ENCODE measurements at places on chromosomes 1 and 21.

DNA sequence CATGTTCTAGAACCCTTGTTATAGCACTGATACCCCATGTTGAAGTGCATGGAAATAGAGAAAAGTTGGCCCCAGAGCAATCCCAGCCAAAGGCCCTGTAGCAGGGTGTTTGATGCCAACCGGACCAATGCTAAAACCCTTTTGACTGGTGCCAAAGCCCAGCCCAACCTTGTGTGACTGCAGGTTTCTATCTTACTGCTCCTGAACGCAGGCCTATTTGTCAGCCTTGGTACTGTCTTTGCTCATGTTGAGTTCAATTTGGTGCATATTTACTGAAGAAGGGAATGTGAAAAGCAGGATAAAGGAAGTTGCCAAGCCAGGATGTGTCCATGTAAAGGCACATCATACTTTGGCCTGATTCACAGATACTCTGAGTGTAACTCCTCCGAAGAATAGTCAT, 51.7 kb upstream of the NFASC start:
- no peak for DNase-seq

DNA sequence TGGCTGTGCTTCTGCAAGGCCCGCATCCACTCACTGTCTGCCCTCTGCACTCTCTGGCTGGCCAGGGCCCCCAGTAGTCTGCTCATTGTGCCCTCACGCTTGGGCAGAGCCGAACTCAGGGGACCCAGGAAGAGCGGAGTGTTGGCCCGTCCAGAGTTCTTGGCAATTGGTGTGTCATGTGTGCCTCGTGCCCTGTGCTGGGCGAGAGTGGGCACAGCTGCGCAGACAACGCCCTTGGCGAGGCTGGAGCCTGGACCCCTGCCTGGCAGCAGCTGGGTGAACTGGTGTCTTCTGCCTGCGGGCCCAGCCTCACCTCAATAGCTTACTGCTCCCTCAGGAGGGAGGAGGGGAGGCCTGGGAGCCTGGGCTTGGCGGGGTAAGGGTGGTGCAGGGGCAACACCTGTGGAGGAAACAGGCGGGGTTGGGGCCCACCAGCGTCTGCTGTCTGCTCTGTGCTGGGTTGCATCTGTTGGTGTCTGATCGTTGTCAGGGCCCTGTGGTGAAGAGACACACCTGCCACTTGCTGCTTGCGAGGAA, 2.1 kb downstream of the GUK1 start:
- no peak for DNase-seq

DNA sequence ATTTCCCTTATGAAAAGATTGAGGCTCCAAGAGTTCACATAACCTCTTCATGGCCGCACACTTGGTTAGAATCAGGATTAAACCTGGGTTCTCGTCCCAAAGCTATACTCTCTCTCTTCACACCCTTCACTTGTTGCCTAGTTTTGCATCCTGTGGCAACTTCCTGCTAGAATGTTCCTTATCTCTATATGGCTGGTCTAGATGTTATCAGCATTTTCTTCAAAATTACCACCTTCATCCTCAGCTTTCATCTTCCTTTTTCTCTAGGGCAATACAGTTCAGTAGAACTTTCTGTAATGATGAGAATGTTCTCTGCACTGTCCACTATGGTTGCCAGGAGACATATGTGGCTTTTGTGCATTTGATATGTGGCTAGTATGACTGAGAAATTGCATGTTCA, 31.1 kb upstream of the BCAR3 start:
- DNase-seq = no peak

DNA sequence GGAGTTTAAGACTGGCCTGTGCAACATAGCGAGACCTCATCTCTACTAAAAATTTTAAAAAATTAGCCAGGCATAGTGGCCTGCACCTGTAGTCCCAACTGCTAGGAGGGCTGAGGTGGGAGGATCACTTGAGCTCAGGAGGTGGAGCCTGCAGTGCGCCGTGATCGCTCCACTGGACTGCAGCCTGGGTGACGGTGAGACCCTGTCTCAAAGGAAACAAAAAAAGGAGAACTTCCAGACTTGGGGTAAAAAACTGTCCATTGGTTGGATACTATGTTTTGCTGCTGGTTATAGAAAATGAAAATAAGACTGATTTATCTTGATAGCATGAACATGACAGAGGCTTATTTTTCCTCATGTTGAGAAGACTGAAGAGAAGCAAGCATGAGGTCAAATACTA, 79.4 kb downstream of the WDR4 start:
- DNase-seq = no peak

- DNase-seq = no peak
Measured at GRCh38 chr1:85654066-85654782, 54.0 kb downstream of the ZNHIT6 start.

DNA sequence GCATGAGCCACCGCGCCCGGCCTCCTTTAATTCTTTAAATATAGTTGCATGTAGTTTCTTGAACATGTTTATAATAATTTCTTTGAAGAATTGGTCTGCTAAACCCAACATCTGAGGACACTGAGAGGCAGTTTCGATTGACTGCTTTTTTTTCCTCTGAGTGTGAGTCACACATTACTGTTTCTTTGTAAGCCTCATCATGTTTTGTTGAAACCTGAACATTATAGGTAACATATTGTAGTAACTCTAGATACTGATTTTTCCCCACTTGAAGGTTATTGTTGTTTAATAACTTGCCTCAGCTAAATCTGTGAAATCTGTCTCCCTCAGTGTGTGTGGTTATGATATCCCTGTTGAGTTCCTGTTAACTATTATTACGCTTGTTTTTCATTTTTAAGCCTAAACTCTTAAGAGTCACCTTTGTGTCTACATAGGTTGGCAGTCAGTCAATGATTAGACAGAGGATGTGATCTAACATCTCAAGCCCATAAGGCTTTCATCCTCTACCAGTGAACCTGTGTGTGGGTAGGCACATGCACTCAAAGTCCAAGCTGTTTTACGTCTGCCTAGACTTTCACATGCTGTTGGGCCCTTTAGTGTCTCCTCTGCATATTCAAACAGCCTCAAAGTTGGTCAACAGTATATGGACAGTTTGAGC, 155.5 kb downstream of the KCNH1 start:
- no peak for DNase-seq

- no peak for DNase-seq
Measured at GRCh38 chr1:213984387-213985208, 3.2 kb upstream of the PROX1 start.

GRCh38 chr1:6454856-6455751, 10.9 kb downstream of the TNFRSF25 start:
- no peak for DNase-seq

DNA sequence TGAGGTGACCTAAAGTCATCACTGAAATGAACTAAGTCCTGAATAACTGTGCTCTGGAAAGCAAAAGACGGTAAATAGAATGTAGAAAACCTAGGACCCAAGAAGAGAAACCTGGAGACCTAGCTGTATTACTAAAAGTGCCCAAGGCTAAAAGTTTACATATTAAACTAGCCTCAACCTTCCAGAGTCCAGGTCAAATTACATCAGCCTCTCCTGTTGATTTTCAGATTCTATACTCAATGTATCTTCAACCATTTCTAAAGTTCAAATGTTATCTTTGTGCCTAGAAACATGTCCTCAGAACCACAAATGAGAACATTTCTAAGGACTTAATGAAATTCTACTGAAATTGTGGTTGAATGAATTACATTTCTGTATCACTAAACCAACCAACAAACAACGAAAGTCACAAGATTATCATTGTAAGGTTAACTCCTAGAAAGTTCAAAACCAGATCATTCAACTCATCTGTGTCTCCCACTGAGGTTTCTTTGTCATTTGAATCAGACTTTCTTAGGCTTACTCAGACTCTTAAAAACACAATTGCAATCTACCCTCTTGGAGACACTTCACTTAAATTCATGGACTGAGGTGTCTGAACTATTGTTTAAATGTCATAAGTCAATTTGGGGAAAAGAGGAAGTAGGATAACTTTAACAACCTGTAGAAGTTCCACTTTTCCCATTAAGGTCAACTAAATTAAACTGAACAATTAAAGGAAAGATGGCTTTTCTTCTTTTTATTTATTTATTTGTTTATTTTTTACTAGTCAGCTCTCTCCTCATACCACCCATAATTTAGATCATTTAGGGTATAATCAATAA, 207.7 kb downstream of the BARHL2 start:
- no peak for DNase-seq

- no peak for DNase-seq
Measured at GRCh38 chr1:169933984-169934725, 40.5 kb upstream of the SCYL3 start.

DNA sequence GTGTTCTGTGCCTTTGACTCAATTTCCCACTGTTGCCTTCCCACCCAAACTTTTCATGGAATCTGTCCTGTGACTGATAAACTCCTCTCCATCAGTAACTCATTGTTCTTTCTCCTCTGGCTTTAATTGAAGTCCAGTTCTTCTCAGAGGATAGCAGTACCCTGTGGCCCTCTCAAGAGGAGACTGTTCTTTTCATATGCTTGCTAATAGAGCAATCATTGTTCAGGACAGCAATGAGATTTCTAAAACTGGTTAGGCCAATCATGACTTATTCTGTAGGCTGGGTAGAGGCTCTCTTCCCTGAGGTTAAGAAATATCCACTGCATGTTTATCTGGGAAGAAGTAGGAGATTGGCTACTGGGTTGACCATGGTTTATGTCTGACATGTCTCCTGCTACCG, 98.8 kb downstream of the CHD1L start:
- DNase-seq = no peak

DNA sequence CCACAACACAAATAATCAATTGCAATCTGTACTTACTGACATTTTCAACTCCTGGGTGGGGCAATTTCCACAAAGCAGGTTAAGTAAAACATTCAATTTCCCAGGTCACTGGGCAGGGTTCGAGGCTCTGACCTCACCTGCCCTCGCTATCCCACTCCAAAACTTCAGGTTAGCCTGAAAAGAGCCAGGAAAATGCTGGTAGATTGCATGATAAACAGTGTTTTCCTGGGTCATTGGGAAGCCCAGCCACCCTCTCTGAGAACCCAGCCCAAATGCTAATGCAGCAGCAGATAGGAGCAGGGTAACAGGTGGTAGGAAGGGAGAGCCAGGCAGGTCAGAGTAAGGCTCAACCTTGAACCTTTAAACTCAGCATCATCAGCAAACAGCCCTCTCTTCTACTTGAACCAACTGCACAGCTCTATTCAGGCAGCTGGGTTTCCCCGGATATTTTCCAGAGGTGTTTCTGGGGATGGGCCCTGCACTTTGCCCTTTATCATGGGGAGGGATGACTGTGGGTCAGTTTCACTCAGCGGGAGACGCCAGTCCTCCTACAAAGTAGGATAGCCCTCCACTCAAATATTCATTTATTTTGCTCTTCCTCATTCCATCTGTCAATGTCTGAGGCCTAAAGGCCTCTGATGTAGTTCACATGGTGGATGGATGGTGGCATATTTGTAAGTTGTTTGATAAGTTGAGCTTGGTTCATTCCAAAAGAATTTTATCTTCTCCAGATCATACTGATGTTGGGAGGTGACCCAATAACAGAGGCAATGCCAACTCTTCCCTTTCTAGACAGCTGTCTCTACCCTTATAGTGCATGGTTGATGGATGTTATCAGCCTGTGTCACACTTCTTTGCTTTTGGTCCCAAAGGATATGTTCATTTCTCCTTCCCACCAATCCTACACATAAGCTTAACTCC, 65.7 kb downstream of the DUSP10 start:
- DNase-seq = no peak

GRCh38 chr21:42754270-42754933, 101.0 kb downstream of the PDE9A start:
- DNase-seq = no peak

GRCh38 chr1:60228041-60228491, 154.5 kb upstream of the C1orf87 start:
- DNase-seq = no peak

DNA sequence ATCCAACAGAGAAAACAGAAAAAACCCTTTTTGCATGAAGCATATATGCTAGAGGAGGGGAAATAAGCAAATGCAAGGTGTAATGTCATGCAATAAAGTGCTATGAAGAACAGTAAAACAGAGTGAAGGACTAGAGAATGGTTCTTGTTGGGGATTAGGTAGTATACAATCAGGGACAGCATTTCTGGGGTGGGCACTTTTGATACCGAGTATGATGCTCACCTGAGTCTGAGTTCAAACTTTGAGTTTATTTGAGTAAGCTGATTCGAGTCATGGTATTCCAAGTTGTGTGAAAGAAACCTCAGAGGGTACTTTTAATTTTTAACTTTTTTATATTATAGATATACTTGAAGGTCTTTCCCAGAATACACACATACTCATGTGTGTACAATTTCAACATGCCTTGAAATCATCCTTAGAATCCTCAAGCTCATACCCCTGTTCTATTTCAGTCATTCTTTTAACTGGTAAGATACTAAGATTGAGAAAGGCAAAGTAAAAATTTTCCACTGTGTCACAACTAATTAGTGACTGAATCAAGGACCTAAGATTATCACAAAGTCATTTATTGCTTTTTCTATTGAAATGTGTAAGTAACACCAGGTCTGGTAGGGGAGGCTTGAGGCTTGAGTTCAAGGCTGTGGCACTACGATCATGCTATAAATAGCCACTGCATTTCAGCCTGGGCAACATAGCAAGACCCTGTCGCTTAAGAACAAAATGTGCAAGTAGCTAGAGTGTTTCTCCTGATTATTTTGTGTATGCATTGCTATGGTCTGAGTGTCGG, 12.1 kb downstream of the LRRC8B start:
- DNase-seq = no peak

- no peak for DNase-seq
Measured at GRCh38 chr21:36727866-36728265, 29.0 kb downstream of the SIM2 start.

DNA sequence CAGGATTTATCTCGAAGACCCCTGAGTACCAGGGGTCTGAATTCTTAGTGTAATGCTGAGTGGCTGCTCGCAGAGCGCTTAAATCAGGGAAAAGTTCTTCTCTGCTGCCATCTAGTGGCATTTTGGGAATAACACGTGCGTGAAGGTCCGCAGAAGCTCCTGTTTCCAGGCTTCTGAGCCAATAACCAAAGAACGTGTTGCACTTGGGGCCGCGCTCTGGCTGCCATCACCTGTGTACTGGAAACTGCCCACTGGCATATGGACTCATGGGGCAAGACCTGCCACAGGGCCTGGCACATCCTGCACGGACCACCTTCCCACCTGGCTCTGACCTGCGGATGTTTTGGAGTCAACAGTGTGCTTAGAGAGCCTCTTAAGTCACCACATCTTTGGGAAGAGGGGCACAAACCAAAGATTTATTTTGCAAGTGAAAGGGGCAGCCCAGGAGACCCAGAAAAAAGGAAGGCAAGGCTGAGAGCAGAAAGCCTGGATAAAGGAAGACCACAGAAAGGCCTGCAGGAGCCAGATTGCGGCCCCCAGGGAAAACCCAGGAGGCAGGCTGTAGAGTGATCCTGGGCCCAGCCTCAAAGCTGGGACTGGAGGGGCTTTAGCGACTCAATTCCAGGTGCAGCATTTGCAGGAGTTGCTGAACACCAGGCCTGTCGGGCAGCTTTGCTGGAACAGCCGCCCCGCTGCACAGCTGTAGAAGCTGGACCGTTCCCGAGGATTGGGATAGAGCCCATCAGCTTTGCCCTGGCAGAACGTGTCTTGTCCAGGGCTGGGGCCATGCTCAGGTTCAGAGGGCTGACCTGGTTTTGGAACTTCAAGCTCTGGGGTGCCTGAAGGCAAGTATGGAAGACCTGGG, 13.0 kb downstream of the CHIT1 start:
- DNase-seq = peak; percentile 61
